Left lung (tissue), 14 donors: ENCODE measurements at places on chromosomes 1 and 21.
A peak's percentile ranks its signal among the peaks of the same experiment; 100 is the strongest.

- no peak for DNase-seq
Observed at GRCh38 chr1:156401681-156402081, 32.7 kb downstream of the RHBG start.

DNA sequence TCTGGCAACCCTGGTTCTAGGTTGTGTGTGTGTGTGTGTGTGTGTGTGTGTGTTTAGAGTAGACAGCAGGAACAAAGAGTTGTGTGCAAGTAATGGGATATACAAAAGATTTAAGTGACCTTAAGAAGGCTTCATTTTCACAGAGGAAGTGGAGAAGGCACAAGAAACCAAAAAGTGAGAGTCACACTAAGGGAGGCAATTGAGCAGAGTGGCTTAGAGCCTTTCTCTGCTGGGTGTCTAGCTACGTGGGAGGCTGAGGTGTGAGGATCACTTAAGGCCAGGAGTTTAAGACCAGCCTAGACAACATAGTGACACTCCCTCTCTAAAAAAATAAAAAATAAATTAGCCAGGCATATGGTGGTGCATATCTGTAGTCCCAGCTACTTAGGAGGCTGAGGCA lies 44.4 kb upstream of the HAO2 start:
- no peak for DNase-seq

DNA sequence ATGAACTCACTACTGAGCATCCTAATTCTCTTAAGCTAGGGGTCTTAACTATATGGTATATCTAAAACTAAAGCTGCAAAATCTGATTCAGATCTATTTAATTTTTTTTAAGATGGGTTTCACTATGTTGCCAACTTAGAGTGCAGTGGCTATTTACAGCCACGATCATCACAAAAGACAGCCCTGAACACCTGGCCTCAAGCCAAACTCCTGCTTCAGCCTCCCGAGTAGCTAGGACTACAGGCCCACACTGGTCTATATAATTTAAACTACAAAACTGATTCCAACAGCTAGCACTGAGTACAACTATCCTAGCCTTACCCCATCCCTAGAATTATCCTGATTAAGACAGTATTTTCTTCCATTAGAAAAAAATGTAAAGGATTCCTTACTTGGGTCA lies 37.1 kb downstream of the EIF4G3 start:
- DNase-seq, result no peak

DNA sequence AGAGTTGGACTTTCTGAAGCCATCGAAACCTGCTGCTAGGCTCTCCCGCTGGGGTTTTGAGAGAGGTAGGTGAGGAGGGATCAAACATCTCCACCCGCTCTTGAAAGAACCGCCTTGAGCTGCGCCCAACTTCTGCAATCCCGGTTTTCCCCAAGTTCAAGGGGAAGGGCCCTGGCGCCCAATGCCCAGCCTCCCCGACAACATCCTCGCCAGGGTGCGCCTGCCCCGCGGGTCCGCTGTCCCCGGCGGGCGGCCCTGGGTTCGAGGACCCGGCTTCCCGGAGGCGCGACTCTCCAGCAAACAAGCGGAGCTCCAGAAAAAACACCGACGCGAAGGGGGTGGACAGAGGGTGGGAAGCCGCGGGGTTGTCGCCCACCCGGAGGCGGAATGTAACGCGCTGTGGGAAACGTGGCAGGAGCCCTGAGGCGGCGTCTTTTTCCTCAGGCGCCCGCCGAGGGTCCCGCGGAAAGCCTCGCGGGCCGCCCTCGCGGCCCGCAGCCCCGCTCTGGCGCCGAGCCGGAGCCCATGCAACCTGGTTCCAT lies 607 bp downstream of the BTG3 start:
- DNase-seq, result no peak

- DNase-seq, result no peak
Observed at GRCh38 chr1:65026235-65026634, 59.9 kb upstream of the JAK1 start.

DNA sequence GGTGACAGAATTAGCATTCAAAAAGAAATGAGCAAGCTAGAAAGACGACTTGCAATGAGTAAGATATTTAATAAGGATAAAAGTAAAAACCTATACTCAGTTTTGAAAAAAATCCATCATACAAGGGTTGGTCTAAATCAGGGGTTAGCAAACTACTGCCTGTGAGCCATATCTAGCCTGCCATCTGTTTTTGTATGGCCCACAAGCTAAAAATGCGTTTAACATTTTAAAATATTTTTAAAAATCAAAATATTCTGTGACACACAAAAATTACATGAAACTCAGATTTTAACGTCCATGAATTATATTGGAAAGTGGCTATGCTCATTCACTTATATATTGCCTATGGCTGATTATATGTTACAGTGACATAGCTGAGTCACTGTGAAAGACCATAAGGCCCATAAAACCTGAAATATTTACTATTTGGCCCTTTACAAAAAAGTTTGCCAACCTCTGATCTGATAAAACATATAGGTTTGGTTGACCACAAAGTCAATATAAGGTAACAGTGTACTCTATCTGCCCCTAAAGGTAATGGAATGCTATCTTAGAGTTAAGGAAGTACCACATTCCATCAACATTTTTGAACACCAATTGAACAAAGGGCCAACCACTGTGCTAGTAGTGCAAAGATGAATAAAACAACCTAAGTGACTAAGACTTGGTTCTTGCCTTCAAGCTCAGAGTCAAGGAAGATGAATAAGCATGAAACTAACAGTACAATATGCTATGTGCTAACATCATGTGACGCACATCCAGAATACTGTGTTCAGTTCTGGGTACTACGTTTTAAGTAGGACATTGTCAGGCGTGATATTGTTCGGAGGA lies 3.2 kb downstream of the IFT25 start:
- no peak for DNase-seq

DNA sequence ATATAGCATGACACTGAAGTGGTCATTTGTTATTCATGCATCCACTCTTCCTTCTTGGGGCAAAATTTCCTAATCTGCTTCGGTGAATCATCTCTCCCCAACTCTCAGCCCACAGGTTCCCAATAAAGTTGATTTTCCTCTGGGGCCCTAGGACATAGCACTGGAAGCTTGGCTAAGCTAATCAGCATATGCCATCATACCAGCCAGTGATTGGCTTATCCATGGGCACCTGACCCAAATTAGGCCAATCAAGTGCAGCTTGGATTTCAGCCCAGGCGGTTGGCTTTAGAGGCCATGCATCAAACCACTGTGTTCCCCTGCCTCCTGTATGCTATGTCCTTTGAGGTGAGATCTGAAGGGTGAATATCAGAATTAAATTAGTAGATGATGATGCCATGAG lies 58.9 kb downstream of the C1orf94 start:
- no peak for DNase-seq

- no peak for DNase-seq
Observed at GRCh38 chr1:6822530-6823359, 37.5 kb downstream of the CAMTA1 start.

- DNase-seq, result peak; percentile 9
Observed at GRCh38 chr21:45846373-45847160, 135.0 kb upstream of the COL6A1 start.
